ENCODE measurements at places on chromosomes 11 and 22.

- peak; percentile 54 for DNase-seq
Measured at GRCh38 chr22:26394777-26395176, 34.3 kb upstream of the ASPHD2 start.

GRCh38 chr11:78216571-78217287, 28.0 kb downstream of the USP35 start:
- DNase-seq = no peak

DNA sequence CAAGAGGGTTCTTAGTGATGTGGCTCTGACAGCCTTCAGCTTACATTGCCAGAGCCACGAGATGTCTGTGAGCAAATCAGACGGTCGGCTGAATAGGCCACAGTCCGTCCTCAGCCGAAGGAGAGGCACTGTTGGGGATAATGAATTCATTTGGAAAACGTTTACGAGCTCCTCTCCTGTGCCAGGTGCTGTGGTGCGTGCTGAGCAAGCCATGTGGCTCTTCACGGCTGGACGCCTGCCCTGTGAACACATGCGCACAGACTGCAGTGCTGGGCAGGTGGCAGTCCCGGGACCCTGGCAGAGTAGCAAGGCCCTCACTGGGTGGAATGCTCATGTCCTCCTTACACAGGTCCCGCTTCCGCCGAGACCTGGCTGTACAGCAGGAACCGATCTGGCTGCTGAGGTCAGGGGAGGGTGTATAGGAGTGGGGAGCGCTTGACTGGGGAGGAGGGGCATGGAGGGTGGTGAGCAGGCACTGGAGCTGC, 6.8 kb downstream of the TBC1D22A start:
- no peak for DNase-seq

DNA sequence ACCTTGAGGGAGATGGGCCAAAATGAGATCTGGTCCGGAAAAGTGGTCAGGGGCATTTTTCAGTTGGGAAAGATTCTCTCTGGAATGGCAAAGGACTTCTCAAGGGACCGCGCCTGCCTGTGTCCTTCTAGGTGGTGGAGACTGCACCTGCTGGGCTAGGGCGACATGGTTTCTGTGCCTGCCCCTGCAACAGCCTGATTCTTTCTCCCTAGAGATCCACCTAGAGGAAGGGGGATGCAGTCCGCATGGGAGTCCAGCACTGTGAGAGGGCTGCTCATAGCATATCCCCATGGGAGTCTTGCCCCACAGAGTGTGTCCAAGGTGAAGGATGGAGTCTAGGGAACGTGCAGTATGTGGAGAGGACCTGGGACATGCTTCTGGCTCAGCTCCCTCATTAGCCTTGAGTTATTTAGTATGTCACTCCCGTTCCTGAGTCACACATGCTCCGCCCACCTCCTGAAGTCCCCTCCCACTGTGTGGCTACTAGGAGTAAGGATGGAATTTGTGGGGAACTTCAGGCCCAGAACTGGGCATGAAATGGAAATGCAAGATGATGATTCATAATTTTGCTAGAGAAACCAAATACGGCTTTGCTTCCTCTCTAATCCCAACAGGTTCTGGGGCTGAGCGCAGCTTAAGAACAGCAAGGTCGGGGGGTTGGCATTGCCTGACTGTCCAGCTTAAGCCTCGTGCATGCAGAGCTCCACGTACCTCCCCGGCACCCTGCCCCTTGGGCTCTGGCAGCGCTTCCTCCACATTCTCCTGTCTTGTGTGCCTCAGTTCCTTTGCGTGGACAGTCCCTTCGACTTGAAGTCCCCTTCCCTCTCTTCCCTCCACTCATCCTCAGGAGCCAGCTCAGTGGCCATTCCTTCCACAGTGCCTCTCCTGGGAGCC, 35.0 kb downstream of the GRIK4 start:
- DNase-seq = peak; percentile 55

DNA sequence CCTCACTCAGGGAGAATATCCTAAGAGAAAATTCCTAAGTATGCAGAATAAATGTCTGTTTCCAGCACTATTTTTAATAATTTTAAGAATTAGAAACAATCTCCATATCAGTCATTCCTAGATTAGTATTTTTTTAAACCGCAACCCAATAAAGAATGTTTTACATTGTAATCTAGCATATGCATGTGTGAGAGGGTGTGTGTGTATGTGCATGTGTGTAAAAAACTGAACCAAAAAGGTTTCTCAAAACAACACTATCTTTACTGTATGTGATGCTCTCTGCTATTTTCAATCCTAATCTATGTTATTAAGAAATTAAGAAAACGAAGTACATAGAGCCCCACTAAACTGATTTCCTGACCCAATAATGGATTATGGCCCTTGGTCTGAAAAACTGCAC, 90.6 kb upstream of the AKIP1 start:
- DNase-seq = no peak

- no peak for DNase-seq
Measured at GRCh38 chr11:43732225-43732624, 51.7 kb downstream of the HSD17B12 start.

DNA sequence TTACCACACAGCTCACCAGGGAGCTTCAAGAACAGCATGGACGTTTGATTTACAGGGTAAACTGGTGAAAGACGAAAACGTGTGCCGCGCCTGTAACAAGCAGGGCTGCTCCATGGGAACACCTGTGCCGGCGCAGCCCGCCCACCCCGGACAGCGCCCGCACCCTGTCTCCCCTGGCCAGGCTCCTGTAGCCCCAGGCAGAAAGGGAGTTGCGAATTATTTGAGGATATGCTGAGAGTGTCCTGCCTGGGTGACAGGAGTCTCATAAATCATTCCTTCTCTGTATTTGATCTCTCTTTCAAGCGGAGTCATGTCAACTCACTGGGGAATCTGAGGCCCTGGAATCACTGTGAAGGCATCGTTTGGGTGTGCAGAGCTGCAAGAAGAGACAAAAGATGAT, 804.3 kb downstream of the OPCML start:
- no peak for DNase-seq

- no peak for DNase-seq
Measured at GRCh38 chr11:13152736-13153541, 124.7 kb upstream of the BMAL1 start.

GRCh38 chr11:44351898-44352498, 42.1 kb upstream of the ALX4 start:
- no peak for DNase-seq

- no peak for DNase-seq
Measured at GRCh38 chr11:114322934-114323333, 26.7 kb downstream of the NNMT start.

- no peak for DNase-seq
Measured at GRCh38 chr22:44355716-44356070, 42.9 kb upstream of the SHISAL1 start.

DNA sequence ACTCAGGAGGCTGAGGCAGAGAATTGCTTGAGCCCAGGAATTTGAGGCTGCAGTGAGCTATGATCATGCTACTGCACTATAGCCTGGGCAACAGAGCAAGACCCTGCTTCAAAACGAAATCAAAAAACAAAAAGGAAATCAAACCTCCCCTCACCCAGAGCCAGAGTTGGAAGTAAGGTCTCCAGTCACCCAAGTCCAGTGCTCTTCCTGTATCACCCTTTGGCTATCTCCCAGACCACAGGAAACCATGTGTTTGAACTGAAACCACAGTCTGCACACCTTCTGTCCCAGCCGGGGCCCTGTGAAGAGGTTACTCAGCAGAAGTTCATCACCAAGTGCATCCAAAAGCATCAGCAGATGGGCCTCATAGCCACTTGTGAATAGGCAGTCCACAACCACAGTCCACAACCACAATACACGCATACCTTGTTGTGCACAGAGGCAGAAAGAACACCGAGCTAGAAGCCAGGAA, 4.6 kb downstream of the MYH9 start:
- DNase-seq = no peak

DNA sequence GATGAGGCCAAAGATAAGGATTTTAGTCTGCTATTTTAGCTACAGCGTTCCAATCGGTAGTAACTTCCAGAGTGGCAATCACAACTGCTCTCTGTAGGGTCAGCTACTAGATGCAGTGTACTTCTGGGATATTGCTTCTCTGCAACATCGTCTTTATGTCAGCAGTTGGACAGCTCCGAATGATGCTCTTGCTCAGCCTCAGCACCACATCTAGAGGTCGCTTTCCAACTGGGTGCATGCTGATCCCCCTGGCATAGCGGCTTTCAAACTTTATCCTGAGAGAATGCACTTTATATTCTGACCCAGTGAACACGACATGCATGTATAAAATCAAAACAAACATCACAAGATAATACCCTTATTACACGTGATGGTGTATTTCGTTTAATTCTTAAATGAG, 219.6 kb downstream of the C11orf87 start:
- peak; percentile 64 for DNase-seq

GRCh38 chr22:46578251-46578823, 40.9 kb upstream of the CELSR1 start:
- DNase-seq = no peak

DNA sequence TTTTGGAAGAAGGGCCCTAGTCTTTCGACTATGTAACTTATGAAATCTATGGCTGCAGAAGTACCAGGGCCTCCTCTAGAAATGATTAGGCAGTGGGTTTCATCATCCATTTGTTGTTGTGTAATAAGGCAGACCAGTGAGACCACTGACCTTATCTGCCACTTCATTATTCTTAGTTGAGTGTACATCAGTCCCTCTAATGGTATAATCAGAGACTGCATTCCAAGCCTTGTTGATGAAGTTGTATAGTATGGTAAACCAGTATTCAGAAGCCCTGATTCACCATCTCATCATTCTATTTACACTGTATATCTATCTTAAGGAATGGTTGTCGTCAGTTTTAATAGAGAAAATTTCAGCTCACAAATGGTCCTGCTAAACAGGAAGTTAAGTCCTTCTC, 32.2 kb upstream of the GRIA4 start:
- no peak for DNase-seq

GRCh38 chr11:115911613-115912346, 407.6 kb upstream of the CADM1 start:
- no peak for DNase-seq

- DNase-seq = peak; percentile 70
Measured at GRCh38 chr11:119094816-119095065, 6.9 kb downstream of the DPAGT1 start.

GRCh38 chr22:49951986-49952896, 8.3 kb upstream of the PIM3 start:
- no peak for DNase-seq

- DNase-seq = no peak
Measured at GRCh38 chr11:25769287-25769686, 562.6 kb upstream of the ANO3 start.

GRCh38 chr11:71461696-71462095, 8.7 kb downstream of the NADSYN1 start:
- no peak for DNase-seq

- no peak for DNase-seq
Measured at GRCh38 chr22:37760152-37760551, 47.6 kb upstream of the GCAT start.

GRCh38 chr22:31526270-31526669, 29.9 kb downstream of the SFI1 start:
- DNase-seq = no peak

- peak; percentile 41 for DNase-seq
Measured at GRCh38 chr22:20771918-20772625, 1.8 kb upstream of the SERPIND1 start.

GRCh38 chr11:92423115-92424034, 198.8 kb downstream of the FAT3 start:
- no peak for DNase-seq

Measured in iPS-NIHi11 (cell line).